ENCODE measurements at places on chromosomes 3 and 15.

- no peak for DNase-seq
Observed at GRCh38 chr3:114565216-114565615, 271.4 kb downstream of the TIGIT start.

GRCh38 chr15:92813485-92813884 is 86.6 kb upstream of the CHD2 start:
- no peak for DNase-seq

DNA sequence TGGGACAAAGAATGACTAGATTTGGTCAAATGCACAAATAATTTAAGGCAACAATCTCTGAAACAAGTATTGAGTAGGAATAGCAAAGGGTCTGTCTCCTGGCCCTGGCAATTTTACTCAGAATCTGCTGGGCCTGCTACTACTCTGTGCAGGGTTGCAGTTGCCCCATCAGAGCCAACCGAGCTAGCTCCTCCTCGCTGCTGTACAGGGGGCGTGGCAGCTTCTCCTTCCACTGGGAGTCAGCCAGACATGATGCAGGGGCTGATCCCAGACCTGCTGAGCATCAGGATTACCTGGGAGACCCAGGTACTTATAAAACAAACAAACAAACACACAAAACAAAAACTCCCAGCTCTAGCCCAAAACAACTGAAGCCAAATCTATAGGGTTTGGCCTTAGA is 30.5 kb upstream of the PXYLP1 start:
- no peak for DNase-seq

DNA sequence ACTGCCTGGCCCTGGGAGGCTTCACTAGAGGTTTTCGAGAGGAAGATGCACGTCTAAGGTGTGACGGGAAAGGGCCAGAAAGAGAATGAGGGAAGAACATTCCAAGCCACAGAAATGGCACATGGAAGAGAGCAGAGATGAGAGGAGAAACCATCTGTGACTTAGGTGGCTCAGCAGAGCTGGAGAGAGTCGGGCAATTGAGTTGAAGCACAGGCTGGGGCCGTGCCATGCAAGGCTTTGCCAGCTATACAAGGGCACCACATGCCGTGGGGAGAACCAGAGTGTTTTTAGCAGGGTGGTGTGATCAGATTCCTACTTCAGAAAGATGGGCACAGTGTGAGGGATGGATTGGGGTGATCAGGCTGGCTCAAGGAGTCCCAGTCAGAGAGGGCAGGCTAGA is 126.1 kb downstream of the VGLL4 start:
- no peak for DNase-seq

DNA sequence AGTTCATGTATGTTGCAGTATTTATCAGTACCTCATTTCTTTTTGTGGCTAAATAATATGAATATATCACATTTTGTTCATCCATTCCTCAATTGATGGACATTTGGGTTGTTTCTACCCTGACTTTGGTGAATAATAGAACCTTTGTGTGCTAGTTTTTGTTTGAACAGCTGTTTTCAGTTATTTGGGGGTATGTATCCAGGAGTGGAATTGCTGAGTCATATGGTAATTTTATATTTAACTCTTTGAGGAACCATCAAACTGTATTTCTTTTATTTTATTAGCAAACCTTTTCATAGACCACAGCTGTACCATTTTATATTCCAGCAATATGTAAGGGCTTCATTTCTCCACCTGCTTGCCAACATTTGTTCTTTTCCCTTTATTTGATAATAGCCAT is 38.4 kb upstream of the RBM5 start:
- DNase-seq, result no peak

DNA sequence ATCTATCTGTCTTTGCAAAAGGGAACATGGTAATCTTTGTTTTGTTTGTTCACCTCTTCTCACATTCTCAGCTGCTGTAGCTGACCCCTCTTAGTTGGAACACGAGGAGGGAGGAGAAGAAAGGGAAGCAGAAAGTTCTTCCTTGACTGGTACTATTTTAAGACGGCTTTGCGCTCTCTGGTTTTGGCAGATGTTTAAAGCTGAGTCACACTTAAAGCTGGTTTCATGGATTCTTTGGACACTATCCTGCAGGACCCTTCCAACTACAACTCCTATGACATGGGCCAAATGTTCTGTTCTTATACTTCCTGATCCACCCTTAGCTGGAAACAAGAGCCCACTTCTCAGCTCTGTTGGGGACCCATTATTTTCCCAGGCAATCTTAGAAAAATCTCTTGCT is 40.6 kb upstream of the FXR1 start:
- DNase-seq, result no peak

DNA sequence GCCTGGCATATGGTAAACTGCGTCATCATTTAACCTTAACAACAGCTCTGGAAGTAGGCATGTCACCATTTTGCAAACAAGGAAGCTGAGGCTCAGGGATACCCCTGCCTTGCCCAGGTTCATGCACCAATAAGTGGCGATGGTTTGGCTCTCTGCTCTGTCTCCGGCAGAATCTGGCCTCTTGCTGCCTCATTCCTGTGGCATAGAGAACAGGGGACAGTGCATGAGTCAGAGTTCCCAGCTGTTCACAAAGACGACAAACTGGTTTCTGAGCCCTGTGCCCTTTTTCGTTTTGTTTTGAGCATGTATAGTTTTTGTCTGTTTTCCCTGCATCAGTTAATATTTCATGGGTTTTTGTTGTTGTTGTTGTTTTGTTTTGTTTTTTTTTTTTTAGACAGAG is 236.8 kb downstream of the OPA1 start:
- no peak for DNase-seq

DNA sequence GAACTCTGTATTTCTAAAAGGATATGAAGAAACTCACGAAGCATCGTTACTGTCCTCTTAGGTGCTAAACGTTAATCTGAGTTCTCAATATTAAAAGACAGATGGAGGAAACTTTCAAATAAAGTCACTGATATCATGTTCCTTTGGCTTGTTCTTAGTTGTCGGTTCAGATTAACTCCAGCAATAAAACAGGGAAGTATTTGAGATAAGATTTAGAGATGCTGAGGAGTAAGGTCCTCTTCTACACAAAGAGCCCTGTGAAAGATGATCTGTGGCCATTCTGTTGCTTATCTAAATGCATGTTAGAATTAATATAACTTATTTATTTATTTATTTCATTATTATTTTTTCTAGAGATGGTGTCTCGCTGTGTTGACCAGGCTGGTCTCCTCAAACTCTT is 19.2 kb downstream of the AKAP13 start:
- no peak for DNase-seq

All from Kasumi-1 (cell line).